ENCODE measurements at places on chromosomes 5 and 9.

DNA sequence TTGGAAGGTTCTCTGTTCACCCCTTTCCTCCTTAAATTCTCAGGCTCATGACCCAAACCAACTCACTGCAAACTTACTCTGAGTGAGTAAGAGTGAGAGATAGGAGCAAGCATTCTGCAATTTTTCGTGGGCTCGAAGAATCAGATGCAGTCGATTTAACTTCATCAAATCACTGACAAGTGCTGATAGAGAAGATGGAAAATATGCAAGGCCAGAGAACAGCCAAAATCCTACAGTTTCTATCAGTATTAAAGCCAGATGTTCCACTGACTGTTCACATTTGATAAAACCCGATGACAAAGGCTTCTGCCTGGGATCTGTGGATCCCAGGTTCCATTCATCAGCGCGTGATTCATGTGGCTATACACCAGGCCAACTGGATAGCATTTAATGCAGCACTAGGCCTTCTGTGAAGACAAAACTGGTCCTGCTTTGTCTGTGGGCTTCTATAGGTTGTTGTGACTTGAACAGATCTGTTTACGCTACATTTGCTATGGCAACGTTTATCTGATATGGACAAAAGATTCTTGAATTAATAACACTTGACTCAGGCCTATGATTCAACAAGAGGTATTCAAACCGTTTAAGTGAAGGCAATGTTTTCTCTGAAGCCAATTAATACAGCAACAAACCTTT, 251.2 kb downstream of the NFIB start:
- no peak for DNase-seq

DNA sequence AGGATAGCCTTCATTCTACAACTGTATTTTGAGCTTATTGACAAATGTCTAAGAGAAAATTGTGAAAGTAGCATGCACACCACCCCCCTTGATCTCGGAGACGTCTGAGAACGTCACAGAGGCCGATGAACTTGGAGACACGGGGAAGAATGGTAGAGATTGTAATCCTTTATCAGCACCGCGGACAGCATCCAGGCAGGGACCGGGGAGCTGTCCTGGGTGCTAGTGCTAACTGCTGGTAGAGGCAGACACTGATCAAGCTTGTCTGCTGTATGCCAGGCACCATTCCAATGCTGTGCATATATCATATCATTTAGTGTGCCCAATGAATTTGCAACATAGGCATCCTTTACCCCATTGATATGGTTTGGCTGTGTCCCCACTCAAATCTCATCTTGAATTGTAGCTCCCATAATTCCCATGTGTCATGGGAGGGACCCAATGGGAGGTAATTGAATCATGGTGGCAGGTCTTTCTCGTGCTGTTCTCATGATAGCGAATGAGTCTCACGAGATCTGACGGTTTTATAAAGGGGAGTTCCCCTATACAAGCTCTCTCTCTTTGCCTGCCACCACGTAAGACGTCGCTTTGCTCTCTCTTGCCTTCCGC, 98.8 kb downstream of the LHX2 start:
- DNase-seq, result no peak

DNA sequence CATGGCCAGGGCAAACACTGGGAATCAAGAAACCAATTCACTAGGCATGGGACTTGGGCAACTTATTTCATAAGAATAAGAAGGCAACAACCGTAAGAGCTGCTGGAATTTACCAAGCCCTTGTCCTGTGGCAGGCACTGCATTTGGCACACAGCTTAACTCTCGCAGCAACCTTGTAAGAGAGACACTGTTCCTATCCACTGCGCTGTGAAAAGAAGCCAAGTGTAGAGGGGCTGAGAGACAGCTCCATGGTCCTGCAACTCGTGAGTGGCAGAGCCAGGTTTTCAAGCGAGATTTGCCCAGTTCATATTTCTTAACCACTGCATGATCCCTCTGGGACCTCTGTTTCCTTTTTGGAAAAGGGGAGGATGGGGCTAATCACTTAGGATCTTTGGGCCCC, 129.3 kb upstream of the STC2 start:
- no peak for DNase-seq

DNA sequence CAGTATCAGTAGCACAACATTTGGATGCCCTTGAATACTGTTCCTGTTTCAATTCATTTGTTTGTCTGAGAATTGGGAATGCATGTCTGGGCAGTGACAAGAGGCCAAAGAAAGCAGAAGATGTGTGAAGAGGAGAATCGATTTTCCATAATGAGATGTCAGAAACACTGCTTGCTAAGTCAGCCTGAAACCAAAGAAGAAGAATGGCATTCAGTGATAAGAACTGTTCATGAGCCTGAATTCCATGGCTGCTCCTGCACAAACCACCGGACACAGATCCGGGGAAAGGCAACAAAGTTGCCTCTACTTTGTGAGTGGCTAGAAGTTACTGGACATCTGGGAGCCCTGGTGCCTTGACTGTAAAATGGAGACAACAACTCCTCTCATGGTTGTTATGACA, 207.2 kb upstream of the RASEF start:
- DNase-seq, result no peak

GRCh38 chr9:136310273-136311030, 6.6 kb upstream of the CCDC187 start:
- no peak for DNase-seq

- DNase-seq, result no peak
Observed at GRCh38 chr9:133770076-133770777, 32.1 kb upstream of the SARDH start.

GRCh38 chr5:113760486-113760885, 247.0 kb downstream of the YTHDC2 start:
- no peak for DNase-seq

GRCh38 chr5:181167814-181168488, 20.6 kb downstream of the OR2V2 start:
- no peak for DNase-seq

GRCh38 chr9:34961574-34962490, 3.7 kb downstream of the PHF24 start:
- no peak for DNase-seq

DNA sequence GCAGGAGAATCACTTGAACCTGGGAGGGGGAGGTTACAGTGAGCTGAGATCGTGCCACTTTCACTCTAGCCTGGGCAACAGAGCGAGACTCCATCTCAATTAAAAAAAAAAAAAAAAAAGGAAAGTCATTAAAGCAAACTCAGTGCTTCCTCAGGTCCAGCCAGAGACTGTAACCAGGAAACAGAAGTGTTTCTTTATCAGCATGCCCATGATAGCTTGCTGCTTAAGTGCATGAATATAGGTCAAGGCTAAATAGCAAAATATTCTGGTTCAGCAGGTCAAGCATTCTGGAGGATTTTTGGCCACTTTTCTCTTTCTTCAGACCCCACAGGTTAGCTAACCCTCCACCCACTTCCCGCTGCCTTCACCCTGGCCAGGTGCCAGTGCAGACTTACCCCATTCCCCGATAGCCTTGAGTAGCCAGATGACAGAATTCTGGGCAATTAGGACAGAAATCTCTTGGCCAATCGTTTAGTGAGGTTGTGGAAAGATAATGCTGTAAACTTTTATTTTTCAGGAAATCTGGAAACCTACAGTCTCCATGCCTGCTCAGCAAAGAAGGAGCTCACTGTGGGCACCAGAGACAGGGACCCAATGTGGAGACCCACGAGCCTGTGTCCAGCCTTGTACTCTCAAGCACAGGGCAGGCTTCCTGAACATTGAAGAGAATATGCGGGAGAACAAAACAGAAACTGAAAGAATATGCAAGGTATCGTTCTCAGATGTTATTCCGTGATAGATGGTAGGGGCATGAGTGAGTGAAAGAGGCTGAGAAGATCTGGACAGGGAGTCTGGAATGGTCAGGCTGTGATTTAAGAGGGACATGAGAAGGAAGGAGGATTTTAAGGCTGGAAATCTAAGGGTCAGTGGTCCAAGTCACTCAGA, 4.2 kb upstream of the UGT3A2 start:
- DNase-seq, result no peak

DNA sequence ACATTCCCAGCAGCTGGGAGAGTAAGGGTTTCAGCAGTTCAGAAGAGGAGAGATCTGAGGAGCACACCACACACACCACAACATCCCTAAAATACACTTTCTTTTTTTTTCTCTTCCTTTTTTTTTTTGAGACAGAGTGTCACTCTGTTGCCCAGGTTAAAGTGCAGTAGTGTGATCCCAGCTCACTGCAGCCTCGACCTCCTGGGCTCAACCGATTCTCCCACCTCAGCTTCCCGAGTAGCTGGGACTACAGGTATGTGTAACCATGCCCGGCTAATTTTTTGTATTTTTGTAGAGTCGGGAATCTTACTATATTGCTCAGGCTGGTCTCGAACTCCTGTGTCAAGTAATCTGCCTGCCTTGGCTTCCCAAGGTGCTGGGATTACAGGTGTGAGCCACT, 9.7 kb upstream of the UBAP1 start:
- DNase-seq, result no peak

DNA sequence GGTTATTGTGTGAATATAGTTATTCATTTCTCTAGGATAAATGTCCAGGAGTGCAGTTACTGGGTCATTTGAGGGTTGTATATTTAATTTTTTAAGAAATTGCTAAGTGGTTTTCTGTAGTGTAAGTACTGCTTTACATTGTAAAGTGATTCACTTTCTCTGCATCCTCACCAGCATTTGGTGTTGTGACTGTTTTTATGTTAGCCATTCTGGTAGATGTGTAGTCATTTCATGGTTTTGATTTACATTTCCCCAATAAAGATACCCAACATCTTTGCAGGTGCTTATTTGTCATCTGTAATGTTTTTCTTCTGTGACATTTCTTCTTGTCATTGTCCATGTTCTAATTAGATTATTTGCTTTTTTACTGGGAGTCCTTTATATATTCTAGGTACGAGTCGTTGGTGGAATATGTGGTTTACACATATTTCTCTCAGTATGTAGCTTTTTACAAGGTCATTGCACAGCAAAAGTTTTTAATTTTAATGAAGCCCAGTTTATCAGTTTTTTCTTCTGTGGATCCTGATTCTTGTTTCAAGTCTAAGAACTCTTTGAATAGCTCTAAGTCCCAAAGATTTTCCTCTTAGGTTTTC, 34.0 kb downstream of the SCGB3A1 start:
- DNase-seq, result no peak

- no peak for DNase-seq
Observed at GRCh38 chr9:91391818-91392217, 30.1 kb upstream of the AUH start.

- DNase-seq, result no peak
Observed at GRCh38 chr9:112366591-112366990, 13.3 kb upstream of the HSDL2 start.

DNA sequence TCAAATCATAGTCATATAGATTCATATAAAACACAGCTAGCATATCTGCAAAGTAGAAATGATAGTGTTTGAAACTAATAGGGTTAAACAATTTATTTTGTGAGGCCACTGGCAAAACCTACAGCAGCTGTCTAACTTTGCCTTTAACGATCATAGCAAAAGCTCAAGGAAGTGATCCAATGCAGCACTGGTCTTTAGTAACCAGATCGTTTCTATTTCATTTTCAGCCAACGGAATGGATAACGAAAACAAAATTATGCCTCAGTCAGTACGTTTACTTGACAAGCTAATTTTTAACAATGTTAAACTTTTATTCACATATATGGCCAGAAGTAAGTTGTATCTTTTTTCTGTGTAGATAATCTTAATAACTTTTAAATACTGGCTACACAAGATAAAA, 17.7 kb downstream of the MLLT3 start:
- DNase-seq, result no peak

DNA sequence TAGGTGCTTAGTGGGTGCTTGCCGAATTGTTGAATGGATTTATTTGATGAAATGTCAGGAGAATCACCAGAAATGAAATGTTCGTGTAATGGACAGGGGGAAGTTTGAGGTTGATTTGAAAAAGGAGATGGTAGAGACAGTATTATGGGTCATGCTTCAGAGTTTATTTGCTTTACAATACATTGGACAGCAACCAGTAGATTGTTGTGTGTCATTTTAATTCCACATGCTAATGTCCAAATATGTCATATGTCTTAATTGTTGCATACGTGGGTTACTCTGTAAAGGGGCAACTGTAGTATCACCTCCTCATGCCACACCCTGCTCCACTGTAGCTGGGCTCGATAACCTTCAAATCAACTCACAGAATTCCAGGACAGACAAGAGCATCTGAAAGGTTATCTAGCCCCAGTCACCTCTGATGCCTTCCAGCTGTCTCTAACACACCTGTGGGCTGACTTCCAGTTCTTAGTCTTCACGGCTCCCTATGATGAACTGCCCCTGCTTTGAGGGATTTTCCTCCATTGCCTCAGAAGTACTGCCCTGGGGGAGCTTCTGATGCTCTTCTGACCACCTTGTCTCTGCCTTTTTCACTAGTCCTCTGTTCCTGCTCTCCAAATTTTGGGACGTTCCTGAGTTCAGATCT, 1.7 kb downstream of the PDCD1LG2 start:
- DNase-seq, result no peak

GRCh38 chr5:118882666-118883065, 105.7 kb downstream of the DTWD2 start:
- DNase-seq, result no peak

DNA sequence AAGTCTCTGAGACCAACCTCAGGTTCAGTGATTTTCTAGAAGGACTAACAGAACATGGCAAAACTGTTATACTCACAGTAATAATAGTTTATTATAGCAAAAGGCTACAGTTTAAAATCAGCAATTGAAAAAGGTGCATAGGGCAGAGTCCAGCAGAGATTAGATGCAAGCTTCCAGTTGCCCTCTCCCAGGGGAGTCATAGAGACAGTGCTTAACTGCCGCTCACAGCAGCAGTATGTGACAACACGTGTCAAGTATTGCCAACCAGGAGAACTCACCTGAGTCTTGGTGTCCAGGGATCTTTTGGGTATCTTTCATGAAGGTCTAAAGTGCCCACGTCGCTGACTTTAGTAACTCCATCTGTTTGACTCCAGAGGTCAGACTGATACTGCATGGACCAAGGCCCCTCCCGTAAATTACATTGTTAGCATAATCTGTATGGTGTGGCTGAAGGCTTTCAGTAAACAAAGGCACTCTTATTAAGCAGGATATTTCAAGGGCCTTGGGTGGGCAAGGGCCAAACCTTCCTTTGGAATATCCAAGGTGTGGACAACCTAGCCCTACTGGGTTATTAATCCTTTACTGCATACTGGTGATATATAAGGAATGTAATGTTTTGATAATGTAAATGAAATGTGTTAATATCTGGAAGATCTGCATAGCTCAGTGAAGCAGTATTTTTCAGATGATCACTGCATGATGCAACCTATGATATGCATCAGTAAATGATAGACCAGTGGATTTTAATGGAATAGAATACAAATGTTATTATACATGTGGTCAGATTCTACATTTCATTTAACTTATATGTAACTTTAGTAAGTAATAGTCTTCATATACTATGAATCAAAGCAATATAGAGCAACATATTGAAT, 44.0 kb downstream of the RASA1 start:
- DNase-seq, result no peak

GRCh38 chr9:85897848-85898247, 43.1 kb upstream of the NAA35 start:
- no peak for DNase-seq

GRCh38 chr9:12060811-12061210, 632.4 kb upstream of the TYRP1 start:
- DNase-seq, result no peak

- no peak for DNase-seq
Observed at GRCh38 chr5:111514087-111514486, 1.8 kb upstream of the STARD4 start.

- no peak for DNase-seq
Observed at GRCh38 chr5:53749621-53750020, 189.2 kb downstream of the NDUFS4 start.
